Panc1 (cell line): ENCODE measurements at places on chromosomes 2 and 18. TPM values are rescaled to one million over a fixed set of nuclear protein-coding genes. Genes with fewer than 3 reads are reported as not detected.

- DNase-seq = no peak
Observed at GRCh38 chr2:104052356-104052755, 801.6 kb upstream of the POU3F3 start.

The IGFBP2 gene
- 54.8 TPM for total RNA-seq

GRCh38 chr2:196328088-196328680 lies 156.8 kb upstream of the STK17B start:
- no peak for DNase-seq

The CRYBA2 gene
- not detected for total RNA-seq

GRCh38 chr2:207241198-207241597 lies 75.5 kb upstream of the KLF7 start:
- DNase-seq = no peak

GRCh38 chr2:75560768-75561565 lies at the start of gene EVA1A:
Gene EVA1A (minus strand): TSS chr2:75560939. CDS start chr2:75518140, 42,799 bp downstream.
- DNase-seq = no peak

DNA sequence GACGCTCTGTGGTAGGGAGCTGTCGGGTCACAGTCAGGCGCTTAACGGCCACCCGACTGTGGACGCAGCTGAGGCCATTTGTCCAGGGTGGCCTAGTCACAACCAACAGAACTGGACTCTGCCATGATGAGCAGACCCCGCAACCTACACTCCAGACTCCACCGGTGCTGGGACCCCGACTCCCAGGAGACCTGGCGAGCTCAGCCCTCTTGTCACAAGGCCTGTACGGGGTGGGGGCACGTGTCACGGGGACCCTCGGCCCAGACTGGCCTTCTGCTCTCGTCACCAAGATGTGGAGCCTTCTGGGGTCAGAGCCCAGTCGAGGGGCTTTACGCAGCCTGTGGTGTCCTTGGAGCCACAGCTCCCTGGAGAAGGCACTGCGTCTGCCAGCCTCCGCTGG lies 22.5 kb downstream of the NFATC1 start:
- no peak for DNase-seq

DNA sequence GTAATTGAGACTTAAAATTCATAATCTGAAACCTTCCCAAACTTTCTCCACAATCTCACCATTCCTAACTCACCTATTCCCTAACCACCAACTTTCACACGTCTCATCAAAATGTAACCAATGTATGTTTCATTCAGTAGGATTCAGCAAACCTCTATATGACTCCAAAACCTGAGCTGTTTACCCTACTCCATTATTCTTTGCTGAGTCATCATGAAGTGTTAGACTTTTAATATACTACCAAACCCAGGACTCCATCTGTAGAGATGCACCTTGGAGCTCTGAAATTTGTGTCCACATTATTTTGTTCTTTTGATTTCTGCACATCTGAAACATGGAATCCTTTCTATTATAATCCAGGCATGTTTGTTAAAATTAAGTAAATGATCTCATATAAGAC lies 727.0 kb upstream of the PIK3C3 start:
- no peak for DNase-seq
